MM.1S (cell line): ENCODE measurements at places on chromosomes 5 and 9.

- H3K4me3 ChIP-seq, result no peak overlapping the region
- no peaks in the 10 kb centered on the region for H3K27me3 ChIP-seq
- DNase-seq, result no peak
These were observed 56.2 kb downstream of the MAP1B start for GRCh38 chr5:72163349-72163983.

DNA sequence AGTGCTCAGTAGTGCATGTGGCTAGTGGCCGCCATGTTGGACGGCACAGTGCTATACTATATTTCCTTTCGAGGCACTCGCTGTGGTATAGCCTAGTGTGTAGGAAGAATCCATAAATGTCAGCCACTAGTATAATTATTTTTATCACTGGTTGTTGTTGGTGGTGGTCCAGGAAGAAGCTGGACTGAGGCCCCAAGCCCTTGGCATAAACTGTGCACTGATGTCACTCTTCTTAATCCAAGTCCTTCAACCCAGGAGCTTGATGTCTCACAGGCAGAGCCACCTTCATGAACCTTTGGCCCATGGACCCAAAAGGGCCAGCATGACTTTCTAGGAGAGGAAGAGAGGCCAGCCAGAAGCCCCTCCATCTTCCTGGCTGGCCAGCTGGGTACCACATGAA, 32.5 kb upstream of the SYNPO start:
- H3K36me3 ChIP-seq, result no peaks in the 10 kb centered on the region
- H3K4me1 ChIP-seq, result no peaks in the 10 kb centered on the region
- no peaks in the 10 kb centered on the region for H3K27me3 ChIP-seq
- H3K27ac ChIP-seq, result no peak overlapping the region
- H3K4me3 ChIP-seq, result no peak overlapping the region

DNA sequence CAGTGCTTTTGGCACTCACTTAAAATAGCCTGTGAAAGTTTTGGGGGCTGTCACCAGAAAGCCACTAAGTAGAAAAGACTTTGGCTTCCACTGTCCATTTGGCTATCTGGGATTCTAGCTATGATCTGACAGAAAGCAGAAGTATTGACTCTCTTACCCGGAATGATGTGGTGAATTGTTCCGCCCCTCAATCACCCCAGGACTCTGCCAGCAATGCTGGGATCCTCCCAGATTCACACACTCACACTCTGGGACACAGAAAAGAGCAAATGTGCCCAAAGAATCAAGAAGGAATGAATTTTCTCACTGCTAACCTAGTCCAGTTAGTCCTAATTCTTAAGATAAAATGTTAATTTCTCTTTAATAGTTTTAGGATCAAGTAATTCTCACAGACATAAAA, 576.9 kb downstream of the BNC2 start:
- H3K4me1 ChIP-seq, result no peaks in the 10 kb centered on the region
- no peaks in the 10 kb centered on the region for H3K27me3 ChIP-seq
- no peak overlapping the region for H3K4me3 ChIP-seq
- no peaks in the 10 kb centered on the region for H3K36me3 ChIP-seq

- no peaks in the 10 kb centered on the region for H3K4me1 ChIP-seq
- DNase-seq, result no peak
- H3K27me3 ChIP-seq, result no peaks in the 10 kb centered on the region
- H3K27ac ChIP-seq, result no peak overlapping the region
- H3K36me3 ChIP-seq, result no peaks in the 10 kb centered on the region
These were observed 201.3 kb downstream of the CDK5RAP2 start for GRCh38 chr9:120378680-120379079.

DNA sequence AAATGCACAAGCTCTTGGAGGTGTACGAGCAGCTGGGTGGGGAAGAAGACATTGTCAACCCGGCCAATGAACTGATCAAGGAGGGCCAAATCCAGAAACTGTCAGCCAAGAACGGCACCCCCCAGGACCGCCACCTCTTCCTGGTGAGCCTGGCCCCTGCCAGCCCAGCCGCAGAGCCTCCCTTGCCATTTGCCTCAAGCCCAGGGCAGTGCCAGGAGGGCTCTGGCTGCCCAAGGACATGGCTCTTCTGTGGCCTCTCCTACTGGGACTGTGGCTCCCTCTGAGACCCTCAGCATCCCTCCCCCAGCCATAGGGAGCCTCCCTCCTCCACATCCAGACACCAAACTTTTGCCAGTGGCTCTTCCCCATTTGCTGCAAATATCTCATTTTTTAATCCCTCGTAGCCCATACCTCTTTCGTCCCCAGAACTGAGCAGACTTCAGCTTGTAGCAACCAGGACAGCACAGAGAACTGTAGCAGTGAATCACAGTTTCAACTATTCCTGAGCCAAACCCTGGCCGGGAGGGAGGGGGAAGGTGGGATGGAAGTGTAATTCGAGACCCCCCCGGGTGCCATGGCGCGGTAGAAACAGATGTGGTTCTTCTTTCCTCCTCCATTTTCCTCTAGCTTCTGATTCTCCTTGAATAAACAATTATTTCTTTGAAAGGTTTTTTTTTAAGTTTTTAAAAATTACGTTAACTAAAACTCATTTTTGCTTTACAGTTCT, 44.5 kb upstream of the SUSD3 start:
- no peaks in the 10 kb centered on the region for H3K27me3 ChIP-seq
- no peaks in the 10 kb centered on the region for H3K4me1 ChIP-seq
- H3K27ac ChIP-seq, result no peak overlapping the region
- no peaks in the 10 kb centered on the region for H3K36me3 ChIP-seq

- no peak overlapping the region for H3K4me3 ChIP-seq
- H3K4me1 ChIP-seq, result no peaks in the 10 kb centered on the region
- no peaks in the 10 kb centered on the region for H3K36me3 ChIP-seq
- DNase-seq, result peak; percentile 58
These were observed 28.2 kb downstream of the YIPF5 start for GRCh38 chr5:144142139-144142823.

DNA sequence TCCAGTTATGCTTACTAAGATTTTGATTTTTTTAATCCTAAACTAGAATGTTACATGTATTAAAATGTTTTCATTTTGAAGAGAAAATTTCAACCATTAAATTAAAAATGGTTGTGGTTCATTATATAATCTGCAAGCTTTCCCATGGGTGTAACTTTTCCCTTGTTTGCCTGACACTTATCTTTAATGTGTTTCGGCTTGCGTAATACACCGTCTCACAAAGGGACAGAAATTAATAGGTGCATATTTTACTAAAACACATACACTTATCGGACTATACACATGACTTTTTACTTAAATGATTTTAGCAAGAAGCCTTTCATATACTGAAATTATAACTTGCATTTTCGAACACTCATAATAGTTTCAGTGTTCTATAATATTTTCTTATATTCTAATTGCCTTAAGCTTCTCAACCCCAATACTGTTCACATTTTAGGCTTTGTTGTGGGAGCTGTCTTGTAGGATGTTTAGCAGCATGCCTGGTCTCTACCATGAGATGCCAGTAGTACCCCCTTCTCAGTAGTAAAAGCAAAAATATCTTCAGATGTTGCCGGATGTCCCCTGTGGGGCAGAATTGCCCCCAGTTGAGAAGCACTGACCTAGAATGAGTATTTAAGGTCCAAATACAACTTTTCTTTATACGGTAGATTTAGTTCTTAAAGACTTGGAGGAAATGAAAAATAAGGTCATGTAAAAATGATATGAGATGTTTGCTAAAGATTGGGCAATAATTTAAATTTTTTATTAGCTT, 28.6 kb downstream of the UGCG start:
- peaks cover 26% of the 10 kb centered on the region for H3K4me1 ChIP-seq
- no peaks in the 10 kb centered on the region for H3K27me3 ChIP-seq
- H3K36me3 ChIP-seq, result no peaks in the 10 kb centered on the region
- no peak overlapping the region for H3K4me3 ChIP-seq
- H3K27ac ChIP-seq, result 0 out of 2 replicates have a peak overlapping the region, but pooled peaks have one; percentile 35

DNA sequence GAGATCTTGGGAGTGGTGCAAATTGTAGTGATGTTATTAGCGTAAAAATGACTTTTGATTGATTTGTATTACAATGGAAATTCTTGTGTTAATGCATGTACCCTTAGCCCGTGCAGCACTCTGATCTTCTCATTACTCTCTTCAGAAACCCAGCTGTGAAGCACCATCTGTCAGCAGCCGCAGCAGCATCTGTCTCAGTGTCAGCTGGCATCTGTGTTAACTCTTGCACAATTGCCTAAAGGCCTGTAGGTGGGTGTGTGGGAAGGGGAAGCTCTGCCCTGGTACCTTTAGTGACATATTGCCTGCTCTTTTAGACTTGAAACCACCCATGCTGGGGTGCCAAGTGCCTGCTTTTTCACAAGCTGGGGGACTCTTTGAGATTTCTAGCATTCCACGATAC, 101.3 kb downstream of the FBXL7 start:
- no peaks in the 10 kb centered on the region for H3K36me3 ChIP-seq
- H3K4me3 ChIP-seq, result no peak overlapping the region
- H3K27me3 ChIP-seq, result no peaks in the 10 kb centered on the region
- H3K27ac ChIP-seq, result no peak overlapping the region

GRCh38 chr5:158433634-158434033, 574.7 kb upstream of the CLINT1 start:
- H3K27ac ChIP-seq, result no peak overlapping the region
- H3K4me3 ChIP-seq, result no peak overlapping the region
- no peak for DNase-seq
- H3K27me3 ChIP-seq, result no peaks in the 10 kb centered on the region
- no peaks in the 10 kb centered on the region for H3K36me3 ChIP-seq
- H3K4me1 ChIP-seq, result peaks cover 78% of the 10 kb centered on the region

DNA sequence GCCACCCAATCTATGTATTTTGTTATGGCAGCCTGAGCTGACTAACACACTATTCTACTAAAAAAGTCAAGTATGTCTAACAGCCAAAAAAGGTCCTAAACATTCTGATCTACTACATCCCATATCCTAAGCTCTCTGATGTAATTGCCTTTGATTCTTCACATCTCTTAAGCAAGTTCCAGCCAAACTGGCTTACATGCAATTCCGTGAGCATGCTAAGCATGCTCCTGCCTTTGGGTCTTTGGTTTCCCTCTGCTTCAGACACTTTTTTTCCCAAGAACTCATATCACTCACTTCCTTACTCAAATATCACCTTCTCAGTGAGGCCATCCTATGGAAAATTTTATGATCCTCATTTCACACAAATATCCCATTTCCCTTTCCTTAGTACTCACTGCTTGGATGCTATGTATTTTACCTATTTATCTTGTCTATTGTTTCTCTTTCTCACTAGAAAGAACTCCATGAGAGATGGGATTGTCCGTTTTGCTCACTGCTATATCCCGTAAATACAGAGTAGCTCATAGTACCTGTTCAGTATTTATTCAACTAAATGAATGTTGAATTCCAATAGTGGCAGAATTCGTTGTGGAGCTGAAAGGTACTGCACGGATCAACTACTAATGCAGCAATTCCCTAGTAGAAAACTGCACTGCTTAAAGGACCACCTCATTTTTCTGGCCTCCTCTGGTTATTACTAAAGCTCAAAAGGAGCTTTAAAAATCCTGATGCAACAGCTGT, 2.3 kb upstream of the SLC12A2 start:
- no peak overlapping the region for H3K27ac ChIP-seq
- H3K27me3 ChIP-seq, result no peaks in the 10 kb centered on the region
- H3K4me3 ChIP-seq, result peak overlapping the region; percentile 74
- no peak for DNase-seq
